ENCODE measurements at places on chromosomes 3 and 15.

DNA sequence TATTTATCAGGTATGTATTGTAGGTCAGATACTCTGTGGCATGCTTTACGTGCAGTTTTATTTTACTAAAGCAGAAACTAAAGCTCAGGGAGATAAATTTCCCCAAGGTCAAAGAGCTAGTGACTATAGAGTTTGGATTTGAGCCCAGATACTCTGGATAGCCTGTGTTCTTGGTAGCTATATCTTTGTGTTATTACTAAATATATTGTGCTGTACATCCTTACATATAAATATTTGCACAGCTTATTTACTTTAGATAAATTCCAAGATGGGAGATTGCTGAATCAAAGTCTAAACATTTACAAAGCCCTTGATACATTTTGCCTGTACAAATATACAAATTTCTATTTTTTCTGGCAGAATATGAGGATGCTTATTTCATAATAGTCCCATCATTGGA is 660.9 kb upstream of the NAALADL2 start:
- DNase-seq, result no peak

DNA sequence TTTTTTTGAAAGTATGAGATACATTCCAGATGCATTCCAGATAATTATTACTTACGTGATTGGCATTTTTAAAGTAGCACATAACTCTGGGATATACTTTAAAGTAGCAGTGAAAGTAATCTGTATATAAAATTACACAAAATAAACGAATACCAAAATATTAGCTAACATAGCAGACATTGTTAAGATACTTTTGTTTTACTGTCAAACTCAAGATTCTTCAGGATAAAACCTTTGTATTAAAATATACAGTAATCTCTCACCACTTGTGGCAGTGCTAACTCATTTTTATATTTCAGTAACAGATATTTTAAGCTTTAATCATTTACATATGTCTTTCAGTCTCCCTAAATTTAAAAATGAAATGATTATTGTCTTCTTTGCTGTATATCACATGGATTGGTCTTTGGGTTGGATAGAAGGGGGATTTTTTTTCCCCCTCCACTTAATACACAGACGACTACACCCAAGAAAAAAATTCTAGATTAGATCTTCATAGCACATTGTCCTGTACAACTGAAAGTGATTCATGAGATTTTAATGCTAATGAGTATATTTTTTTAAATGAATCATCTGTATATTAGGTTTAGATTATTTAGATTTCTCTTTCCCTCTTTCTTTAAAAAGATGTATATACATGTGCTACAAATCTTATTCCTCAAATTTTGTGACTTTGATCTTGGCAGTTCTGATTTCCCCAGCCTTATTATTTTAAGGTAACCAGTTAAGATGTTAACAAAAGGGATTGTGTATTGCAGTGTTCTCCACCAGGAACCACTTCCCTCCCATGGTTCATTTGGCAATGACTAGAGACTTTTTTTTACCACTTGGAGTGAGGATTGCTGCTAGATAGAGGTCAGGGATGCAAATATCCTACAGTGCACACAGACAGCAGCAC is 24.5 kb upstream of the EBLN2 start:
- no peak for DNase-seq

DNA sequence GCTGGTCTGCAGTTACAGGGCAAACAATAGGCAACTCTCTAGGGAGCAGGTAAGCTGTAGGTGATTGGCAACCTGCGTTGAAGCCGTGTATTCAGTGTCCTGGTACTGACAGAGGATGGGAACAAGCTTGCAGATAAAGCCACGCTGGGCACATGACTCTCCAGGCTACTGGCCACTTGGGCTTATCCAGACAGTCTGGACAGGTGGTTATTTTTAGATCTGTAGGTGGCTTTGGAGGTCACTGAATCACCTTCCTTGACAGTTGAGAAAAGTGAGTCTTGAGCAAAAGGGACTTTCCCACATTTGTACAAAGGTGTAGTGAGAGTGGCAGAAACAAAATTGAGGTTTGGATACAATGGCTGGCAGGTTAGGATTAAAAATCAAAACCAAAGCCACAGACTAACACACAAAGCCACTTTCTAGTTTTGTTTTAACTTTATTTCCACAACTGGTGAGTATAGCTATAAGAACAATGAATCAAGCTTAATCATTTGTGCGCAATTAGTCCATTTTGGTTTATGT is 22.3 kb upstream of the IL1RAP start:
- peak; percentile 46 for DNase-seq

GRCh38 chr15:79769069-79769481 is 127.7 kb downstream of the MTHFS start:
- DNase-seq, result no peak

GRCh38 chr3:127857333-127857732 is 35.0 kb upstream of the MGLL start:
- DNase-seq, result no peak

DNA sequence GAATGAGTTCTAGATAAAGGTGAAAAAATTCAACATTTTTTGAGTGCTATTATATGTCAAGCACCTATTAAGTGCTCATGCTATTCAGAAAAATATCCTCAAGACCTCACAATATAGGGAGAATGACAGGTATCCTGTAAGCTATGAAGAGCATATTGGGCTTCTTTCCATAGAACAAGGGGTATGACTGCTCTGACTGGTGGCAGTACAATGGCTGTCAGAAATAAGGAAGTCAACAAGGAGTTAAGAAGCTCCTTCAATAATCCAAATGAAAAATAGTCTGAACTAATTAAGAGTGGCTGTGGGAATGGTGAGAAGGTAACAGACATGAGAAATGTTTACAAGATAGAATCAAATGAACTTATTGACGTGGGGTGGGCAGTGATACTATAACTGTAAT is 24.7 kb downstream of the NPTN start:
- no peak for DNase-seq

DNA sequence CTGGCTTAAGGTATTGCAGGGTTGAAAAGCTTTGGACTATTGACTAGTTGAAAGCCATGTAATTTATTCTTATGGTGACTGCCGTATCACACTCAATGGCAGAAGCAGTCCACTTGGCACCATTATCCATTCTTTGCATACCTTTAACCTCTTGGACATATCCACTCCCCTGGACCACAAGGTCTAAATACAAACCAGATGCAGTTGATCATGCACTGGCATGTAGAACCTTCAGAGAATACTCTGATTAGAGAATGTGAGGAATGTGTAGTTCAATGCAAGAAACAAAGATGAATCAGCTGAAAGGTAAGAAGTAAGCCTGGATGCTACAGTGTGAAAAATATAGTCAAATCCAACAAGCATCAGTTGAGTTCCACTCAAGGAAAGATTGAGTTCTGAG is 93.1 kb downstream of the FRMD5 start:
- DNase-seq, result no peak

GRCh38 chr15:56910801-56911200 is 7.6 kb upstream of the TCF12 start:
- DNase-seq, result no peak

GRCh38 chr3:99505646-99506269 is 132.6 kb upstream of the COL8A1 start:
- peak; percentile 31 for DNase-seq

DNA sequence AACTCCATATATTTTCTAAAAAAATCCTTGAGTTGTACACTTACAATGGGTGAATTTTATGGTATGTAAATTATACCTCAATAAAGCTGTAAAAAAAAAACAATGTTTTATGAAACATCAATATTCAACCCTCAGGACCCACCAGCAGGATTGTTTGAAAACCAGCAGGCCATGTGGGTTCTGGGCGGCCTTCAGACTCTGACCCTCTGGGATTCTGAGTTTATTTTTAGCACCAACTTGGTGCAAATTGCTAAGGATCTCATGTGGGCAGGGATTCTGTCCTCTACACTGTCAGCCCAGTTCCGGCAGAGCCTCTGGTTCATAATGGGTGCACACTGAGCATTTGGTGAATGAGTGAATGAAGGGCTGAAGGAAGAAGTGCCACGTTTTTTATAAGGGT is 24.2 kb upstream of the TSEN2 start:
- DNase-seq, result no peak

DNA sequence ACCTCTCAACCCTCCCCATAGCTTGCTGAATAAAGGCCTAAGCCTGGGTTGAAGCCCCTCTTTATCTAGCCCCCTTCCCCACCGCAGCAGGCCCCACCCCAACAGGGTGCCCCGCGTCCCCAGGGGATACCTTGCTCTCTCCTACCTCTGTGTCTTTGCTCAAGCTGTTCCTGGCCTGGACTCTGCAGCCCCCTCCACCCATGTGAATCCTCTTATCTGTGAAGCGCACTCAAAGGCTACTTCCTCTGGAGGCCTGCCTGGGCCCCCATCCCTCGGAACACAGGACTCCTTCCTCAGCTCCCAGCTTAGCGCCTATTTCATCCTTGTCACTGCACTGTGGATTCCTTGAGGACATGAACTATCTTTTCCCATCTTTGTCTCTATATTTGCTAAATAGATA is 61.4 kb upstream of the HERC1 start:
- no peak for DNase-seq

GRCh38 chr3:195001961-195002861 is 268.7 kb downstream of the XXYLT1 start:
- peak; percentile 28 for DNase-seq

DNA sequence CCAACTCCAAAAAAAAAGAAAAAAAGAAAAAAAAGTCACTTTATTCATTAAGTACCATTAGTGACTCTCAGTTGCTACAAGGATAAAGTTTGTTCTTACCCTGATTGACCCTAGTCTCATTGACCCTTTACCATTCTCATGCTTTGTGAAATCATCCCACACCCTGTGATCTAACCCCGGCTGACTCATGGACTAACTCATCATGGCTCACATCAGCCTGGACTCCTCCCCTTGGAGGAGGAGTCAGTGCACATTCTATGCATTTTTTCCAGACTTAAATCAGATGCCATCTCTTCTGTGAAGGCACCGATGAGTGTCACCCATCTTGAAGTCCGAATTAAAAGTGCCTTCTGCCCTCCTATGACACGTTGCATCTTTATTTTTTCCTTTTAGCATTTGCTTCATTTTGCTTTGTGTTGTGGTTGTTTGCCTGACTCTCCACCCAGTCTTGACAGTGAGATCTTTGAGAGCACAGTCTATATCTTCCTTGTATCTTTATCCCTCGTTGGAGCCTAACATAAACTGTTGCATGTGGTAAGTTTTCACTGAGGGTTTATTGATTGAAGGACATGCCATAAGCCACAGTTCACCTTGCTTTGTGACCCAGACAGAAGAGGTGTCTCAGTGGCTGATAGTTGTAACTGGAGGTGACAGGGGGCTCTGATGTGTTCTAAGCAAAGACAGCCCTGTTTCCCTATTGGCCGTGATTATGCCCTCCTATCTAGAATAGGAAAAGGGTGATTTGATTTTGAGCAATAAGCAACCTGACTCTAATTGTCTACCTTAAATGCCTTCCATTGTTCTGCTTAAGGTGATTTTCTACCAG is 72.1 kb downstream of the IL1RAP start:
- peak; percentile 70 for DNase-seq

- no peak for DNase-seq
These were observed 48.4 kb downstream of the DTWD1 start for GRCh38 chr15:49669288-49669687.

DNA sequence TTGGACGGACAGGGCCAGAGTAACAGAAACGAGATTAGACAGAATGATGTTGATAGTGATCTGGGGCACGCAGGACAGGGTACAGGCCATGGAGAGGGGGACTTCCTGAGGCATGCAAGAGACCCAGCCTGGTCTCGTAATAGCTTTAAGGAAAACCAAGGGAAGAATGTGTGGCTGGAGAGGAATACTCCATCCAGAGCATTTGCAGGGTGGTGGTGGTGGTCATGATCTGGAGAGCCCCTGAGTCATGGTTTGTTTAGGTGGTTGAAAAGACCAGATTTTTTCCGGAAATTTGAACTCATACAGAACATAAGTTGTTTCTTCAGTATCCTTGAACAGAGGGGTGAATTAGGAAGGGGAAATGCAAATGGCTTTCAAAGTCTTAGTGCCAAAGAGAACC is 138.5 kb downstream of the DUT start:
- DNase-seq, result no peak

- no peak for DNase-seq
These were observed 77.8 kb upstream of the LPP start for GRCh38 chr3:188076176-188076575.

DNA sequence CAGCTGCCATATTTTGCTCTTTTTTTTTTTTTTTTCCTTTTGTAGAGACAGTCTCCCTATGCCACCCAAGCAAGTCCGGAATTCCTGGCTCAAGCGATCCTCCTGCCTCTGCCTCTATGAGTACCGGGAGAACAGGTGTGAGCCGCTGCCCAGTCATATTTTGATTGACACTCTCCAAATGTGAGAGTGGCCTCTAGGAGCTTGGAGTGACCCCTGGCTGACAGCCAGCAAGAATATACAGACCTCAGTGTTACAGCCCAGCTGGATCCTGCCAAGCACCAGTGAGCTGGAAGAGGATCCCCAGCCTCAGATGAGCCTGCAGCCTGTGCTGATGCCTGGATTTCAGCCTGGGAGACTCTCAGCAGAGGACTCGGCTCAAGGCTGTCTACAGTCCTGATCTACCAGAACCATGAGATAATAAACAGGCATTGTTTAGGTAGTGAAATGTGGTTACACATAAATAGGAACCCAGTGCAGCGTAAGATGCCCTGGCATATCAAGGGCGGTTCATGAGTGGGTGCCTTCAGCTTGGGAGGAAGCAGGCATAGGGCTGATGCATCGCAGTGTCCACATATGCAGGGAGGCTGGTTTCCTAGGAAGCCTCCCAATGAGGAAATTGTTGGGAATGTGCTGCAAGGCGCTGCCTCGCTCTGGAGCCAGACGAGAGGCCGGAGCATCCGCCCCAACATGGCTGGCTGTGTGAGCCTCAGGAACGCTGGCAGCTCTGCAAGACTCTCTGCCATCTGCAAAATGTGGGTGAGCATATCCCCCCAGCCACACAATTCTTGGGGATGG is 38.9 kb upstream of the ATP10A start:
- DNase-seq, result no peak

GRCh38 chr3:81433675-81434074 is 327.8 kb downstream of the GBE1 start:
- no peak for DNase-seq

GRCh38 chr15:76239786-76240185 is 71.5 kb downstream of the ETFA start:
- DNase-seq, result no peak

DNA sequence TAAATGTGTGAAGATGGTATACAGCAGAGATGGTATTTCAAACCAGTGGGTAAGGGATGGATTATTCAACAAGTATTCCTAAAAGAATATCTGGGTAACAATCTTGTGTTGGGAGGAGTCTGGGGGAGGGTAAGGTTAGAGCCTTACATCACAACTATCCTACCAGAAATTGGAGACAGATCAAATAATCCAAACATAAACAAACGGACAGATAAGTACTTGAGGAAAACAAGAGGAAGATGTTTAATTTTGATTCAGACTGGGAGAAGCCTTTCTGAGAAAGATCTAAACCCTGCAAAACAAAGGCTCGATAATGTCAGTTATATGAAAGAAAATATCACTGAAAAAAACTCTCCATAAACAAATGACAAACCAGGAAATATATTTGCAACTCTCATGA is 77.9 kb downstream of the SLC9A9 start:
- no peak for DNase-seq

All from stimulated activated CD8-positive, alpha-beta memory T cell treated with anti-CD3 and anti-CD28 coated beads, Interleukin-4, amount 100 ng/mL, for 48 hours (primary cell).